CD4-positive, CD25-positive, alpha-beta regulatory T cell (primary cell): ENCODE measurements at places on chromosomes 3 and 15. TPM values are rescaled to one million over a fixed set of nuclear protein-coding genes. Genes with fewer than 3 reads are reported as not detected.

DNA sequence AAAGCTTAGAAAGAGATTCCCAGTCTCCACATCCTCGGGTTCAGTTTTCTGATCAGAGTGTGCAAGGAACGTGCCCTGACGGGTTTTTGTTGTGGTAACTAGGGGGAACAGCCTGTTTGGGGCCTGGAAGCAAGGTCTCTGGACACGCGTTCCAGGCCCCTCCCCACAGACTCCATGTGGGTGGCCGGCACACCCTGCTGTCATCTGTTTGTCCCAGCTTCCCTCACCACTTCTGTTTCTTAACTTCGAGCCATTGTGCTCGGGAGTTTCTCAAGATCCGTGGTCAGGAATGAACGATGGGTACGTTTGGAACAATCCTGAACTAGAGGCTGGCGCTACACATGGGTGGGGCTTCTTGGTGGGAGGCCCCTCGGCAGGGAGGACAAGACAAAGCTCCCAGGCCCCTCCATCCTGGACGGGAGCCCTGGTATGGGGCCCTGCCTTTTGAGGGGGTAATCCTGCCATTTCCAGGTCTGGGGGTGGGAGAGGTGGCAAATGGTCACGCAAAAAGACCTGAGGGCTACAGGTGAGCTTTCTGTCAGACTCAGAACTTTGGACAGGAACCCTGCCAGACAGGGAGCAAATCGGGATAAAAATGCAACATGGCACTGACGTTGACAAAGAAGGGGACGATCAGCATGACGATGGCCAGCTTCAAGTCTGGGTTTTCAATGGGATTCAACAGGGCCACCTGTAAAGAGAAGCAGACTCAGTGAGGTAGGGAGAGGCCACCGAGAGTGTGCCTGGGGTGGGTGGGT, 8.5 kb upstream of the MUSTN1 start:
- no peak overlapping the region for H3K27ac ChIP-seq
- H3K36me3 ChIP-seq, result peaks cover 56% of the 10 kb centered on the region
- H3K27me3 ChIP-seq, result no peaks in the 10 kb centered on the region
- peaks cover 11% of the 10 kb centered on the region for H3K4me1 ChIP-seq
- H3K4me3 ChIP-seq, result no peak overlapping the region

- no peak overlapping the region for H3K4me3 ChIP-seq
- H3K27ac ChIP-seq, result no peak overlapping the region
- DNase-seq, result no peak
These were observed 114.0 kb upstream of the C2CD4B start for GRCh38 chr15:62279041-62279440.

- DNase-seq, result no peak
- no peaks in the 10 kb centered on the region for H3K4me1 ChIP-seq
- no peaks in the 10 kb centered on the region for H3K36me3 ChIP-seq
- H3K27ac ChIP-seq, result no peak overlapping the region
These were observed 64.0 kb upstream of the DGKG start for GRCh38 chr3:186425788-186426730.

DNA sequence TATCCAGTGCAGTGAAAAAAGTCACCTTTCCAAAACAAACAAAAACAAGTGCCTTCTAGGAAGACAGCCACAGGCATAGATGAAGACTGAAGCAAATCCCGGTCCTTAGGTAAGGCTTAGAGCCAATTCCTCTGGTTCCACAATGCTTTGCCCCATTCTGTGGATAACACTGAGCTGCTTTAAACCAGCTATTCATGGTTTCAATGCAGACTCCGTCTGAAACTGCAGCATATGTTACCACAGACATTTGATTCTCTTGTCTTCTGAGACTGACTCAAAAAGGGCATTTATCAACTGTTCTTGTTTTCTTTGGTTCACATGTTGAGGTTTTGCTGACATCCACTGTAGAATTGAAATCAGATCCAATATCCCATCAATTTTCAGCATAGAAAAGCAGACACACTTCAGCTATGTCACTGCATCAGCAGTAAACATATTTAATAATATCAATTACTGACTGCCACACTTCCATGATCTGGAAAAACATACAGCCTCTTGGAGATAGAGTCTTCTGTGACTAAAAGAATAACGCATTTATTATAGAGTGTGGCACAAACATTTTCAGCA, 659.3 kb downstream of the ROBO2 start:
- no peaks in the 10 kb centered on the region for H3K36me3 ChIP-seq
- no peak overlapping the region for H3K27ac ChIP-seq
- H3K27me3 ChIP-seq, result no peaks in the 10 kb centered on the region
- no peaks in the 10 kb centered on the region for H3K4me1 ChIP-seq
- no peak overlapping the region for H3K4me3 ChIP-seq

- no peak for DNase-seq
- no peaks in the 10 kb centered on the region for H3K36me3 ChIP-seq
- H3K4me3 ChIP-seq, result no peak overlapping the region
- H3K27me3 ChIP-seq, result no peaks in the 10 kb centered on the region
These were observed 47.8 kb upstream of the NDN start for GRCh38 chr15:23734862-23735261.

DNA sequence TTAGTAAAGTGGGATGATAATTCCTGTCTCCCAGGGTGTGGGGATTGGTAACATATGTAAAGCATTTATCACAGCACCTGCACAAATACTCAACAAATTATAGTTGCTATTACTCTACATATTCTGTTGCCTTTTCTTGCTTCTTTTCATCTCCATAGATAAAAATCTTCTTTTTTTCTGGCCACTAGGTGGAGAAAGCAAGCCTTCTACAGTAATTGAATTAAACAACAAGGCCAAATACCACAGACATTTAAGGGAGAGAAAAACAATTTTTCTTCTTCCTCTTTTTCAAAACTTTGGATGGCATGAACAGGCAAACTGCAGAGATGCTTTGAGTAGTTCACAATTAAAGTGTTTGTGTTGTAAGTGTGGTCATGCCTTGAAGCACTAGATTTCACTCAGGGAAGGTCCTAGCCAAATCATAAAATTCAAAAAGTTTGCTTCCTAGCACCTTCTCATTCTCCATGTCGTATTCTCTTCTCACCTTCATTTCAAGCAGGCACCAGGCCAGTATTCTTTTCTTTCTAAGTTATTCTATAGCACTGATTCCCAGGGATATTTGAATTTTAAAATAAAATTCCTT, 493.4 kb upstream of the TGFBR2 start:
- H3K27me3 ChIP-seq, result no peaks in the 10 kb centered on the region
- no peak for DNase-seq
- H3K36me3 ChIP-seq, result no peaks in the 10 kb centered on the region
- H3K4me3 ChIP-seq, result no peak overlapping the region
- no peak overlapping the region for H3K27ac ChIP-seq
- H3K4me1 ChIP-seq, result no peaks in the 10 kb centered on the region

DNA sequence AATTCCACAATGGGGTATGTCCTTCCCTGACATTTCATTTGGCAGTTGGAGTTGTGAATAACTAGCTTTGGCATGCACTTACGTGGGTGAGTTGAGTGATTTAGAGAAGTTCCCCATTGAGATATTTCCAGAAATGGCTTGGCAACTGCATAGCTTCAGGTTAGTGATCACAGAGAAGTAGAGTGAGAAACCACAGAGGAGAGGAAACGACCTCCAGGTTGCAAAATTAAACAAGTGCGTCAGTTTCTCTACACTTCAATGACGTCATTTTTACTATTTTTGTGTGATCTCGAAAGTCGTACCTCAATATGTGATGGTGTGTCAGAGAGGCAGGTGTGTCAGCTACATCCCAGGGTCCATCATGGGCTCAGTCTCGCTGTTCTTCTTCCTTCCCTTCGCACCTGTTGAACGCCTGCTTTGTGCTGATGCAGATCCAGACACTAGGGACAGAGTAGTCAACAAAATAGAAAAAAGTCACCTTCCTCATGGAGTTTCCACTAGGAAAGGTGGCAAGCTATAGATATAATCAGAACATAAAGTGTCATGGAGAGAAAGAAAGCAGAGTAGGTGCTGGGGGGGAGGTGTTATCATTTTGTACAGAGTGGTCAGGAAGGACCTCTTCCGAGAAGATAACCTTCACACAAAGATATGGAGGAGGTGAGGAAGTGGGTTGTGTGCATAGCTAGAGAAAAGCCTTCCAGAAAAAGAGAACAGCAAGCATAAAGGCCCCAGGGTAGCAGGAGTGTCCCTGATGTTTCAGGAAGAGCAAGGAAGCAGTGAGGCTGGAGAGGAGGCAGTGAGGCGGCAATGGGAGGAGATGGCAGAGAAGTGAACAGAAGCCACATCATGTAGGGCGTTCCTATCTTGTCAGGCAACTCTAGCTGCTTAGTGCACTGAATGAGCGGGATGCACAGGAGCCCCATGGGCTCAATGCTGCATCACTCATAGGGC, 75.6 kb downstream of the MCTP2 start:
- peaks cover 4% of the 10 kb centered on the region for H3K36me3 ChIP-seq
- H3K4me1 ChIP-seq, result no peaks in the 10 kb centered on the region
- DNase-seq, result no peak
- H3K27me3 ChIP-seq, result no peaks in the 10 kb centered on the region

- H3K27ac ChIP-seq, result no peak overlapping the region
- DNase-seq, result no peak
- H3K4me1 ChIP-seq, result no peaks in the 10 kb centered on the region
- H3K27me3 ChIP-seq, result peaks cover 13% of the 10 kb centered on the region
These were observed 64.2 kb upstream of the NR2C2 start for GRCh38 chr3:14883226-14883625.

Gene FMN1
- 8.9 TPM for total RNA-seq

Gene PAK6
- total RNA-seq, result not detected

Gene GOLGA8T
- not detected for total RNA-seq
